ENCODE measurements at places on chromosomes 4 and X.

DNA sequence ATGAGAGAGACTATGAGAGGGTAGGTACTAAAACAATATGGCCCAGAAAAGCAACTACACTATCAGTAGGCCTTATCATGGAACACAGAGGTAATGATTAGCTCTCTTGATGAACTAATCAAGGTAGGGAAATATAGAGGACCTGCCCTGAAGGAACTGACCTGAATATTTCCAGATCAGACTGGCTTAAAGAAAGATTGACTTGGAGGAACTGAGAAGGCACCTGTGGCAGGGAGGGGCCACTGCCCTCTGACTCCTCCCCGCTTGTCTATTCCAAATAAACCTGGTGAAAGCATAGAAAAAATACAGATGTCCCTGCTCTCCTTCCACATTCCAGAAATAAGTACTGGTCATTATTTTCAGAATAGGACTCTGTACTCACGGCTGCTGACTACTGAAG is 5.5 kb downstream of the RPS6KA6 start:
- DNase-seq: no peak

DNA sequence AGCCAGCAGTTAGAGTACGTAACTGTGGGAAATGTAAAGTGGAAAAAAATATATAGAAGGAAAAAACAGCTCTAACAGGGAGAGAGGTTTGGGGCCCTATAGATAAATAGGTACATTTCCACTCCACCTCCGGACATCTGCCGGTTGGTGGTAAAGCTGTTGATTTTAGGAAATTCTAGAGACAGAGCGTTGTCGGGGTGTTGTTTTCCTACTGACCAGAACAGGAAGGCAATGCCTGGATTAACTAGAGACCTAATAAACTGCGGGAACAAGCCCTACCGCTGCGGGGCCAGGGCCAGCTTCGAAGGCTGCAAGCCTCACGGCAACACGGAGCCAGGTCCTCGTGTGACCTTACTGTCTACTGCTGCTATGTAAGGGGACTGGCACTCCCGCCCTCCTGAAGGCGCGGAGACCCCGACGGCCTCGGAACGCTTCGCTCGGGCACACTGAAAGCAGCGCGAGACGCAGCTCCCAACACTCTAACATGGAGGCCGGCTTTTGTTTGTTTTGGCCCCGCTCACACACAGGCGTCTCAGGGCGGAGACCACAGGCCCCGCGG is 702 bp upstream of the CDKN2AIP start:
- DNase-seq: no peak

DNA sequence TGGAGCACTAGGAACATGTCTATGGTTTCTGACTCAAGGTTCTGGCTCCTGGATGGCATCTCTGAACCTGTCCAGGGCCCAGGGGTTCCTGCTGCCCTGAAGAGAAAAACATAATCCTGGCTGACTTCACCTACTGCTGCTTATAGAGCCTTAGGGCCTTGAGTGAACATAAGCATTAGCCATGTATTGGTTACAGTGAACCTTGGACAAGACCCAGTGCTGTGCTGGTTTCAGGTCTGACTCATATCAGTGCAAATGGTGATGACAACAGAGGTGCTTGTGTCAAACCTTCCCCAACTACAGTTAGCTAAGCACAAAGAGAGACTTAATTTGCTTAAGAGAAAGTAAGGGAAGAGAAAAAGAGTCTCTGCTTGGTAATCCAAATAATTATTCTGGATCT is 1047.2 kb downstream of the GLUD2 start:
- DNase-seq: peak; percentile 71

DNA sequence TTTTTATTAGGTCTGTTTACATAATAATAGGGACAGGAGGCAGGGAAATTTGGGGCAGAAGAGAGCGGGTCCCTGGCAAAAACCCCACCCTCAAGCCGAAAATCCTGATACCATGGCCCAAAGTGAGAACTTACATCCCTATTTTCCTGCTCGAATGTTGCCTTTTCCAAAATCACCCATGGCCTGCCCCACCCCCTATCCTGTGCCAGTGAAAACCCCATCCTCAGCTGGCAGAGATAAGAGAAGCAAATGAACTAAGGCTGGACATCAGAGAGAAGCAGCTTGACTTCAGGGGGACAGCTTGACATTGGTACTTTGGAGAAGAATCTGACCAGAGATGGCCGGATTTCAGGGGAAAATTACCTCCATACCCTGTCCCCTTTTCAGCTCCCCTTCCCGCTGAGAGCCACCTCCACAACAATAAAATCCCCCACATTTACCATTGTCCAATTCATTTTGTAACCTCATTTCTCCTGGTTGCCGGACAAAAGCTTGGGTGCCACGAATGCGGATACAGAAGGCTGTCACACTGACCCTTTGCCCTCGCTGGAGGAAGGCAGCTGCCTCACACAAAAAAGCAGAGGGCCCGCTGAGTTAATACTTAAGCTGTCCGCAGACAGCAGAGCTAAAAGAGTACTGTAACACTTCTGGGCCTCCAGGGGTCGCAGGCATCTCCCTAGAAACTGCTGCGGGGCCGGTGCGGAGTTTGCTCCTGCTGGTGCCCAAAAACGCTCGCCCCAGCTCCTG is 196.2 kb downstream of the SNCA start:
- DNase-seq: peak; percentile 77
